ENCODE measurements at places on chromosomes 1 and 21. TPM values are rescaled to one million over a fixed set of nuclear protein-coding genes. Genes with fewer than 3 reads are reported as not detected.

The LCE1D gene
- not detected for polyA plus RNA-seq

The TNNT2 gene
- 1.6 TPM for polyA plus RNA-seq

The SELE gene
- polyA plus RNA-seq = not detected

The TMEM81 gene
- 2.7 TPM for polyA plus RNA-seq

The OR2L3 gene
- not detected for polyA plus RNA-seq

The OPTC gene
- not detected for polyA plus RNA-seq

Measured in AG04450 (cell line).